ENCODE measurements at places on chromosomes 1 and 21.

DNA sequence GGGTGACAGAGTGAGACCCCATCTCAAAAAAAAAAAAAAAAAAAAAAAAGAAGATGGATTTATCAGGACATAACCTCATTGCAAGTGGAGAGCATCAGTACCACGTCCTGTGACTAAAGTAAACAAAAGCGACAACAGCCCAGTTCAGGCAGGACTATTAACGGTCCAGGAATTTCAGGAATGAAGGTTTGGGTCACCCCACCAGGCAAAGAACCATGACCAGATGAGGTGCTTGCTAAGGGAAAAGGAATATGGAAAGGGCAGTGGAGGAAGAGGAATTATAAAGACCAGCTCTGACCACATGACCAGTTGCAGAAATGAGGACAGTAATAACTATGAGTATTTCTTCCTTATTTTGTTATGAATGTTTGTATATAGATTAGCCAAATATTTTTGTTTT lies 35.4 kb upstream of the EIF4G3 start:
- no peak for DNase-seq

- DNase-seq, result no peak
Measured at GRCh38 chr1:24770881-24771280, 25.6 kb downstream of the CLIC4 start.

GRCh38 chr21:23578027-23578426 lies 2029.3 kb downstream of the MRPL39 start:
- no peak for DNase-seq

DNA sequence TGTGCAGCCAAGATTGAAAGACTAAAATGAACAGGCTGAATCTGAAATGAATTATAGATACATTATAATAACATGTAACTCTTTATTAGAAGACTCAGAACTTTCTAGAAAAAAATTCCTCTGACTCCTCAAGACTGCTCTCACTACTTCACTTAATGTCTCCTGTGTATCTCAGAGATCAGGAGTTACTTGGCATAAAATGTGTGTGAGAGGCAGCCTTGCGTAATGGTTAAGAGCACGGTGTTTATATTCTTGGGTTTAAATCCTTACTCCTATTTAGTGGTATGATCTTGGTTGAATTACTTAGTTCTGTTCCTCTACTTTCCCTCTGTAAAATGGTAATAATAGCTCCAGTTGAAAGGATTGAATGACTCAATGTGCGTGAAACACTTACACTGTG lies 634.9 kb downstream of the LTN1 start:
- no peak for DNase-seq

DNA sequence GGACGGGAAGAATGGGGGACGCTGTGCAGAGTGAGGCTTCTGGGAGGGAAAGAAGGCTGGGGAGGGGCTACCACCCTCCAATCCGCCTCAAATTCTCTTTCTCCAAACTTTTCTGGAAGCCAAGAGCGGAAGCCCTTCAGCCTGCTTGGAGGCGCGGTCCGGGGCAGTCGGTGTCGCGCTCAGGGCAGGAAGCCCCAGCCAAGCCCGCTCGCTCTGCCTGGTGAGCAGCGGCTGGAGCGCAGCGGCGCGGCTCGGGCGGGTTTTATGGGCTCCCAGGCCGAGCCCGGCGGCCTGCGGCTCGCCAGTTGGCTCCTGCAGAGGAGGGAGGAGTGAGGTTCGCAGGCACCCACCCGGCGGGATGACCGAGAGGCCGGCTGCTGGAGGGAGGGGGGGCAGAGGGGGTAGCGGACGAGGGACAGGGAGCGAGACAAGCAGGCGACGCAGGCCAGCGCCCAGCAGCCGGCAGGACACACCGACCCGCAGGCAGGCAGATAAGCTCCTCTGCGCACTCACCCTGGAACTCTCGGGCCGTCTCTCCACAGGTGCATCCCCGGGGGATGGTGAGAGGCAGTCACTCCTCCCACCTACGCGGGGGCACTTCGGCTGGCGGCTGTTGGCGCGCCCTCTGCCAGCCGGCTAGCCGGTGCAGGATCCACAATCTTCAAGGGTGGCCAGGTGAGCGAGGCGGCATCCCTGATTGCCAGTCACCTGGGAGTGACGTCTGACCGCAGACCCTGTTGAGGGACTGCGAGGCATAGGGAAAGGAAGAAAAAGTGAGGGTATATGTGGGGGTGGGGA lies at the start of gene AVPR1B:
Gene AVPR1B (minus strand): TSS at position 238 of the 798 bp plus-strand sequence. CDS start 498 bp downstream, outside the sequence.
- DNase-seq, result no peak
